Mesenteric fat pad (tissue), 1 donor: ENCODE measurements at places on chromosomes 5 and 9. TPM values are rescaled to one million over a fixed set of nuclear protein-coding genes. Genes with fewer than 3 reads are reported as not detected.

DNA sequence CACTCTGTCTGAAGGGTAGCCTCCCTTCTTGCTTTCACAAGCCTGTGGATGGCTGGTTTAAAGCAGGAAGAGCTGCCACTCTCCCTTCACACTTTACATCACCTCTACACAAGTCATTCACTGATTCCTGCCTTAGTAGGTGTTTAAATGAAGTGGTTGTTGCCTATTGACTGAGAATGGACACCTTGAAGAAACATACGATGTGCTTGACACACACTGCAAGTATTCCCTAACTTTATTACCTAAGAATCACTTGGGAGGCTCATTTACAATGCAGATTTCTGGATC, 230.5 kb downstream of the PIK3R1 start:
- no peak for DNase-seq

DNA sequence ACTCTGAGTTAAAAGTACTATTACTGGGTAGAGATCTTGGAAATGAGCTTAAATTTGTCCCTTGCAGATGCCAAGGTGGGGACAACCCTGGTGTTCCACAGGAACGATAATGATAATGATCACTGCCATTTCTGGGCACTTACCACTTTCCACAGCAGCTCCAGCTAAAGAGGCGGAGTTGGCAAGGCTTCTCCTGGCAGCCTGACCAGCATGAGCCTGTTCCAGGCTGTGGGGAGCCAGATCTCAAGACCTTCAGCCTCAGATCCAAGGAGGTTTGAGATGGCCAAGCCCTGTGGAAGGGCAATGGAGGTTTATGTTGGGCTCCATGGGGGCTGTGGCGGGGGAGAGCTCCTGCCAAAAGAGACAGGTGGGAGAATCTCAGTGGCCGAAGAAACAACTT, 244.9 kb upstream of the MVB12B start:
- no peak for DNase-seq

GRCh38 chr5:14147210-14147609, 4.1 kb downstream of the TRIO start:
- DNase-seq: no peak

DNA sequence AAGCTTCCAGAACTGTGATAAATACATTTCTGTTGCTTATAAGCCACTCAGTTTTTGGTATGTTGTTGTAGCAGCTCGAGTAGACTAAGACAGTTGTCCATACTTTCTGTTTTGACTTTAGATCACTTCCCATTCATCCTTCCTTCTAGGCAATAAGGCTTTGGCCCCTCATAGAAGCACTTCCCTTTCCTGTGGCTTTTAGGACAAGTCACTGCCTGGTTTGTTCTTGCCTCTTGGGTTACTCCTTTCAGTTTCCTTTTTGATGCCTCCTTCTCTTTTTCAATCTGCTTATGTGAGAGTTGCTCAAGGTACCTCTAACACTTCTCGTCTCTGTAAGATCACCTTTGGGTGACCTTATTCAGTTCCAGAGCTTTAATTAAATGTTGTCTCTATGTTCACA, 72.4 kb upstream of the NTRK2 start:
- no peak for DNase-seq

GRCh38 chr9:128304136-128304970, 17.9 kb downstream of the TRUB2 start:
- no peak for DNase-seq

DNA sequence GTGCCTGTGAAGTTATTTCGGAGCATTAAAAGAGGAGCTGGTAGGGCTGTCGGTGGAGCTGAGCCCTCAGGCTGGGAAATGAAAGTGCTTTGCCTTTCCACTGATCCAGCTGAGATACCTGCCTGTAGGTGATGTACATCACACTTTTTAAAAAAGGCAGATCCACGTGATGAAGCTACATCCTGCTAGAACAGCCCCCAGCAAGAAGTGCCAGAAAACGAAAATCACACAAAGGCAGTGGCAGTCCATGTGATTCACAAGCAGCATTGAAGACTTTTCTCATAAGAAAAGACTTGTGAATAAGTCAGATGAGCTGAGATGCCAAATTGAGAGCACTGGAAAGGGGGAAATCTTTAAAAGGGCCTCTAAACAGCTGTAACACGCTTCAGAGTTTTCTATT, 765.1 kb downstream of the PTPRD start:
- no peak for DNase-seq

DNA sequence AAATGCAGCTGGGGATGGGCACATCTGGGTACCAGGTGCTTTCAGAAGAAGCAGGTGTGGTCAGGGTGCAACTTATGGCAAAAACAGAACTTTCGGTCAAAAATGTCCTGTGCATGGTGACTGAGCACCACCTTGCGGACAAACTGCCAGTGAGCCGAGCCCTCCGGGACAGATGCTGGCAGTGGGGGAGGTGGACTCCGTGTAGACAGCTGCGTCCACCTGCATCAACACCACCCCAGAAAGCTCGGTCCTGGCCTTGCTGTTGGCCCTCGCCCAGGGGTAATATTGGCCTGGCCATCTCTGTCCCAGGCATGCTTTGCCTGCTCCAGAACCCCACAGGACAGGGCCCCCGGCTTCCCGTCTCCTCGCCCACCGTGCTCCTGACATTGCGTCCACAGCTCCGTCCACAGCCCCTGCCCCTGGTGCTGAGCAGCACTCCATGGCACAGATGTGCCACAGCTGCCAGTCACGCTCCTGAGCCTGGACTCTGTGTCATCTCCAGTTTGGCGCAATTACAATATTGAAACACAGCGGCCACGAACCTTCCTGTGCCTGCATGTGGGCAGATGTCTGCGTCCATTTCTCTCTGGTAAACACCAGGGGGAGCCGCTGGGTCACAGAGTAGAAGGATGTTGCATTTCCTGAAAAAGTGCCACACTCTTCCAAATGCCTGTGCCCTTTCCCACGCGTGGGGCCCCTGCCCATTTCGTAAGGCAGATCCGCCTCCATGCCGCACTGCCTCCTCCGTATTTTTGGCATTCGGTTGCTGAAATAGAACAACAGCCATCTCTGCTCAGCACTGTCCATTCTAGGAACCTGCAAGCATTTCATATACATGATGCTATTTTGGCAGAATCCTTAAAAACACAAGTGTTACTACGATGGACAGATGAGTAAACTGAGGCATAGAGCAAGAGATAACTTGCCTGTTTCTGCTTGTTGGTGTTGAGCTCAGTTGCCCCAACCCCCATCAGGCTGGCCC, 33.4 kb upstream of the SLC6A19 start:
- peak; percentile 89 for DNase-seq

RAPGEF1 gene
- 106 TPM for total RNA-seq

GZMA gene
- 1.0 TPM for total RNA-seq

CCDC192 gene
- 0.51 TPM for total RNA-seq

IL5 gene
- not detected for total RNA-seq

TLX3 gene
- total RNA-seq: not detected

GRIA1 gene
- total RNA-seq: 3.2 TPM
